ENCODE measurements at places on chromosomes 2 and 18. TPM values are rescaled to one million over a fixed set of nuclear protein-coding genes. Genes with fewer than 3 reads are reported as not detected.

DNA sequence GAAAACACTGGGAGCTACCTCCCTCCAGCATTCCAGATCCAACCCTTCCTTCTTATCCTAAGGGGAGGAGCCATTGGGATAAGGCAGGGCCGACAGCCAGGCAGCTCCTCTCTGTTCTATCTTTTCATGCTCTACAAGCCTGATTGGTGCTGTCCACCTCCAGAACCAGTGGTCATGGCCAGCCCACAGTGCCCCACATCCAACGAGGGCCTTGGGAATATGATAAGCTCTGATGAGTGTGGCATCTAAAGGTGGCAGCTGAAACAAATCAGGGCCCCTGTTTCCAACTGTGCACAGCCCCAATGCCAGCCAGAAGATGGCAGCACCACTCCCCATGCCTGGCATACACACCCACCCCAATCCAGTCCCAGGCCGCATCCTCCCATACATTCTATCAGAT, 329.3 kb downstream of the C1D start:
- H3K4me1 ChIP-seq: no peaks in the 10 kb centered on the region
- no peak overlapping the region for H3K27ac ChIP-seq
- H3K27me3 ChIP-seq: no peaks in the 10 kb centered on the region
- no peaks in the 10 kb centered on the region for H3K36me3 ChIP-seq
- no peak for DNase-seq

- H3K36me3 ChIP-seq: no peaks in the 10 kb centered on the region
- no peaks in the 10 kb centered on the region for H3K4me1 ChIP-seq
- no peak overlapping the region for H3K27ac ChIP-seq
- peaks cover 23% of the 10 kb centered on the region for H3K27me3 ChIP-seq
These were observed 17.7 kb upstream of the MAL start for GRCh38 chr2:95007822-95008221.

Gene PLGLB2
- not detected for polyA plus RNA-seq

Gene LYPD6B
- 6.7 TPM for polyA plus RNA-seq

DNA sequence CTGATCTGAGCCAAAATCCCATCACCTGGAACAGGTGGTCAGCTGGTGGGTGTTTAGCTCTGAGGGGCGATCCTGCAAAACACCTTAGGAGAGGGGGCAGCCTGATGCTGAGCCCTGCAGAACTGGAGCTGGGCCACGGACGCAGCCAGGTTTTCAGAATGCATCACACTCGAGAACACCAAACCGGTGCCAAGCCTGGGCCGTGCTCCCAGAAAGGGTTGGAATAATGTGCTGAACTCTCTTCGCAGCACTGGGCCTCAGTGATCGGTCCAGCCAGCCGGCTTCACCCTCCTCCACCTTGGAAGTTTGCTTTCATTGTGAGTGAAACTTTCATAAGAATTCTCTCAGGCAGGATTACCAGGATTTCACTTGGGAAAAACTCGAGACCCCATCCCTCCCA, 56.5 kb upstream of the TTC39C start:
- H3K27me3 ChIP-seq: no peaks in the 10 kb centered on the region
- H3K27ac ChIP-seq: no peak overlapping the region
- H3K36me3 ChIP-seq: no peaks in the 10 kb centered on the region
- no peak for DNase-seq
- no peak overlapping the region for H3K4me3 ChIP-seq

Gene ZAP70
- 2.6 TPM for polyA plus RNA-seq

- H3K36me3 ChIP-seq: no peaks in the 10 kb centered on the region
- H3K4me1 ChIP-seq: no peaks in the 10 kb centered on the region
- no peak overlapping the region for H3K27ac ChIP-seq
- H3K27me3 ChIP-seq: peaks cover 7% of the 10 kb centered on the region
These were observed 155.7 kb upstream of the SH3BP4 start for GRCh38 chr2:234796045-234796591.

Gene HJURP
- not detected for polyA plus RNA-seq

- DNase-seq: no peak
- peak overlapping the region; percentile 99 for H3K27ac ChIP-seq
- H3K4me3 ChIP-seq: peak overlapping the region; percentile 64
- H3K4me1 ChIP-seq: peaks cover 44% of the 10 kb centered on the region
- H3K27me3 ChIP-seq: no peaks in the 10 kb centered on the region
These were observed 148.7 kb upstream of the SLC1A4 start for GRCh38 chr2:64840426-64840881.

- DNase-seq: no peak
- no peaks in the 10 kb centered on the region for H3K36me3 ChIP-seq
- no peaks in the 10 kb centered on the region for H3K4me1 ChIP-seq
- H3K27ac ChIP-seq: no peak overlapping the region
These were observed 935.6 kb upstream of the FANCL start for GRCh38 chr2:59176737-59177136.

DNA sequence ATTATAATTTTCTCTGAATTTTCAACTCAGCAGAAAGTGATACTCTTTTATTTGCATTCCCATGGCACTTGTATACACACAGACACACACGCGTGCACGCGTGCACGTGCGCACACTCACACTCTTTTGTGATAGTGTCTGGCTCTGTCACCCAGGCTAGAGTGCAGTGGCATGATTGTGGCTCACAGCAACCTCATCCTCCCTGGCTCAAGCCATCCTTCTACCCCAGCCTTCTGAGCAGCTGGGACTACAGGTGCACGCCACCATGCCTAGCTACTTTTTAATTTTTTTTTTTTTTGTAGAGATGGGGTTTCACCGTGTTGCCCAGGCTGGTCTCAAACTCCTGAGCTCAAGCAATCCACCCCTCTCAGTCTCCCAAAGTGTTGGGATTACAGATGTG, 123.2 kb downstream of the MC4R start:
- no peak overlapping the region for H3K4me3 ChIP-seq
- no peaks in the 10 kb centered on the region for H3K36me3 ChIP-seq
- no peak for DNase-seq
- H3K27ac ChIP-seq: no peak overlapping the region
- H3K27me3 ChIP-seq: peaks cover 8% of the 10 kb centered on the region
- H3K4me1 ChIP-seq: peaks cover 31% of the 10 kb centered on the region

DNA sequence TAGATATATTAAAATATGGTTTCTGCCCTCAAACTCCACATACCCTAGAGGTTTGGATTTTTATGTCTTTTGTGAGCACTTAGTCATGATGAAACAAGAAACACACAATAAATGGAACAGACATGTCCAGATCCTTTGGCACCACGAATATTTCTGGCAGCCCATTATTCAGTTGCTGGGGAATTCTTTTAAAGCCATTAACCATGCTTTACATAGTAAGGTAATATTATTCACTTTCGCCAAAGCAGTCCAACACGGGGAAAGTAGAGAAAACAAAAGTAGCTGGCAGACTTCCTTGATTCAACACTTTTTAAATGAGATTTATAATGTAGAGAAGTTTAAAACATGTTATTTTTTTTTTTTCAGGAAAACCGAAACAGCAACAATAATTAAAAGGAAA, 235.4 kb downstream of the PIEZO2 start:
- no peak for DNase-seq
- no peak overlapping the region for H3K4me3 ChIP-seq
- no peaks in the 10 kb centered on the region for H3K4me1 ChIP-seq
- H3K36me3 ChIP-seq: no peaks in the 10 kb centered on the region

Gene C2orf80
- not detected for polyA plus RNA-seq

GRCh38 chr18:38007676-38008330, 442.2 kb upstream of the CELF4 start:
- no peak overlapping the region for H3K4me3 ChIP-seq
- no peak for DNase-seq
- no peaks in the 10 kb centered on the region for H3K4me1 ChIP-seq
- H3K27ac ChIP-seq: no peak overlapping the region
- no peaks in the 10 kb centered on the region for H3K27me3 ChIP-seq

DNA sequence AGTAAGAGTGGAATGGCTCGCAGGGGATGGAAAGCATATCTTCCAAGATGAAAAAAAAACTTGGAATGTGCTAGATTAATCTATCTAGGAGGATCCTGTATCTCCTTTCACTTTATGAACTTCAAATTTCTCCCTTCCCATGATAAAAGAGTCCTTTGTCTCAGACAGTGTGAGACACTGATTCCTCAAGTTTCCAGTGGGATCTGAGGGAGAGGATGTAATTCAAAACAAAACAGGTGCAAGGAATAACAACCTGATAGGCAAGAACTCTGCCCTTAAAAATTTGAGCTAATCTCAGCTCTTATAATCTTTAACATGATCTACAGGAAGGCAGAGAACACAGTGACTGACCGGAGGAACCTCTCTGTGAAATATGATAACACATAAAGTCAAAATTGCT, 162.0 kb upstream of the ZFP36L2 start:
- no peak for DNase-seq
- H3K27me3 ChIP-seq: no peaks in the 10 kb centered on the region
- H3K4me1 ChIP-seq: peaks cover 4% of the 10 kb centered on the region
- no peak overlapping the region for H3K27ac ChIP-seq
- no peak overlapping the region for H3K4me3 ChIP-seq

Gene VSNL1
- polyA plus RNA-seq: not detected

DNA sequence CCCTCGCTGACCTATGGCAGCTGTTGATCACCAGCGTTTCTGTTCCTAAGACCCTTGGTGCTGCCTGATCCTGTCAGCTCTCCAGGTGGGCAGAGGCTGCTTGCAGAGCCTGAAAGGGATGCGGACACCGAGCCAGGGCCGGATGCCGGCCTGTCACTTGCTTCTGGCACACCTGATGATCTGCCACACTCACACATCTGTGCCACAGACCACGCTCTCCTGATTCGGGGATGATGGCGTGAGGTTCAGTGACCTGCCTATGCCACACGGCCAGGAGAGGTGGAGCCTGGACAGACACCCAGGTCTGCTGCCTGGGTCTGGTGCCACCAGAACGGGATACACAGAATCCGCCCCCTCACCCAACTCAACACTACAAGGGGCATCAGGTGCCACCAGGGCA, 129.4 kb upstream of the GLI2 start:
- no peaks in the 10 kb centered on the region for H3K36me3 ChIP-seq
- H3K4me1 ChIP-seq: no peaks in the 10 kb centered on the region
- no peak overlapping the region for H3K4me3 ChIP-seq
- H3K27me3 ChIP-seq: peaks cover 11% of the 10 kb centered on the region
- no peak overlapping the region for H3K27ac ChIP-seq

GRCh38 chr2:18980104-18980785, 378.2 kb downstream of the OSR1 start:
- H3K4me1 ChIP-seq: peaks cover 11% of the 10 kb centered on the region
- H3K27ac ChIP-seq: no peak overlapping the region
- H3K27me3 ChIP-seq: peaks cover 38% of the 10 kb centered on the region
- no peak for DNase-seq

- no peak for DNase-seq
- no peaks in the 10 kb centered on the region for H3K27me3 ChIP-seq
- H3K4me1 ChIP-seq: peaks cover 32% of the 10 kb centered on the region
- H3K4me3 ChIP-seq: no peak overlapping the region
These were observed 78.1 kb upstream of the TTC39C start for GRCh38 chr18:23936381-23936958.

Gene FBXO11
- 14.1 TPM for polyA plus RNA-seq

DNA sequence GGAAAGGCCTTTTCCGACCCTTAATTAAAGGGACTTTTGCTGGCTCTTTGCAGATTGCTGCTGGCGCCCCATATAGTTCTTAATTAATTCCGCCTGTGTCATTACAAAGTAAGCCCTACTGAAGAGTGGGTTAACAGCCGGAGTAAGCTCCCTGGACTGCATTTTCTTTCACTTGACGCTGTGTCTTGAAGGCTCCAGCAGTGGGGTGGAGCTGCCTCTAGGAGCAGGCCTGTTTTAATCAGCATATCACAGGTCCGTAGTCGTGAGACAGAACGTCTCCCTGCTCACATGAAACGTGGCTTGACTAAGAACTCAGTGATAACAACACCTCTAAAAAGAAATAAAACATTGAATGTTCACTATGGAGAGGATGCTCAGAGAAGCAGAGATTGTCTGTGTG, 329.9 kb upstream of the RAB12 start:
- H3K4me1 ChIP-seq: no peaks in the 10 kb centered on the region
- no peak for DNase-seq
- H3K27me3 ChIP-seq: peaks cover 7% of the 10 kb centered on the region
- H3K36me3 ChIP-seq: no peaks in the 10 kb centered on the region
- no peak overlapping the region for H3K4me3 ChIP-seq
- H3K27ac ChIP-seq: no peak overlapping the region

GRCh38 chr2:172736424-172737174, 954 bp downstream of the RAPGEF4 start:
- H3K27ac ChIP-seq: no peak overlapping the region
- H3K4me1 ChIP-seq: no peaks in the 10 kb centered on the region
- no peak for DNase-seq
- H3K4me3 ChIP-seq: peak overlapping the region; percentile 82

GRCh38 chr2:102848366-102848839, 86.6 kb downstream of the TMEM182 start:
- H3K4me1 ChIP-seq: no peaks in the 10 kb centered on the region
- H3K27me3 ChIP-seq: peaks cover 22% of the 10 kb centered on the region
- DNase-seq: no peak
- peaks cover 13% of the 10 kb centered on the region for H3K36me3 ChIP-seq
- H3K27ac ChIP-seq: no peak overlapping the region

Gene HK2
- 5.0 TPM for polyA plus RNA-seq

DNA sequence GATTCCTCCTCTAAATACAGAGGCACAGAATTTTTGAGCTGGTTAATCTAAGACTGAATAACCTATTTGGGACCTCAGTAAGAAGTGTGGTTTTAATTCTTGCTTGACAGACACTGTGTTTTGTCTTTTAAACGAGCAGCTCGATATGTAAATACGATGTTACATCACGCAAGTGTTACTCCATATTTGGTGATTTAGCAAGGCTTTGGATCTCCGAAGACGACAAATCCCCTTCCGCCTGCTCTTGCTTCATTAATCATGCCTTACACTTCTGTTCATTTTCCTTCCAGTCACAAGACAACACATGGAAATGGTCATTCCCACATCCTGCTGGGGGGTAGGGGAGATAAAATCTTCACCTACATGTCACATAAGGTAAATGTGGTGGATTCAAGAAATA, 9.4 kb downstream of the BCL11A start:
- peaks cover 59% of the 10 kb centered on the region for H3K4me1 ChIP-seq
- DNase-seq: no peak
- H3K27ac ChIP-seq: peak overlapping the region; percentile 48
- H3K36me3 ChIP-seq: peaks cover 24% of the 10 kb centered on the region
- H3K27me3 ChIP-seq: no peaks in the 10 kb centered on the region

DNA sequence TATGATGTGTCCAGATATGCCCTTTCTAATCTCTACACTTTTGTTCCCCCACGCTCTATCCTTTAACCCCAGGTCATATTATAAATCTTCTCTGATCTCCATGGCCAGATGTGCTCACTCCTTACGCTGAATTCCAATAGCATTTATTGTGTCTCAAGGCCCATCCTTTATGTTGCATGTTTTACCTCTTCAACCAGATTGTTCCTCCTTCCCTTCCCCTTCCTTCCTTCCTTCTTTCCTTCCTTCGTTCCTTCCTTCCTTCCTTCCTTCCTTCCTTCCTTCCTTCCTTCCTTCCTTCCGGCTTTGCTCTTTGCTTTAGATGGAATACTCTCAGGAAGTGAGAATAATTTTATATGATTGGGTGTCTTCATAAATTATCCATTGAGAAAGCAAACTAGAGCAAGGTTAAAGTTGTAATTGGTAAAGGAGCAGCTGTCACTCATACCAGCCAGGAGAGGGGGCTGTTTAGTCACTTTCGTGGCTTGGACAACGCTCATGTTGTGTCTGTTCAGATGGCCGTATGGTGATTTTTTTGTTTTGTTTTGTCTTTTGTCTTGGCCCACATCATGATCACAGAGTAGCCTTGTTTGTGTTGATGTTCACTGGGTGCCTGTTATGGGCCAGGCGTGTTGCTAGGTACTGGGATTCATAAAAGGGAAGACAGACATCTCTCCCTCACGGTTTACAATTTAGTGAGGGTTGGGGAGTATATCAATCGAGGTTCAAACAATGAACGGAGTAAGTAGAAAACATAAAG, 68.0 kb downstream of the DAW1 start:
- no peak overlapping the region for H3K4me3 ChIP-seq
- H3K36me3 ChIP-seq: no peaks in the 10 kb centered on the region
- no peak overlapping the region for H3K27ac ChIP-seq
- H3K27me3 ChIP-seq: peaks cover 5% of the 10 kb centered on the region

All from naive B cell (primary cell).